ENCODE measurements at places on chromosomes 7 and 10. TPM values are rescaled to one million over a fixed set of nuclear protein-coding genes. Genes with fewer than 3 reads are reported as not detected.

DNA sequence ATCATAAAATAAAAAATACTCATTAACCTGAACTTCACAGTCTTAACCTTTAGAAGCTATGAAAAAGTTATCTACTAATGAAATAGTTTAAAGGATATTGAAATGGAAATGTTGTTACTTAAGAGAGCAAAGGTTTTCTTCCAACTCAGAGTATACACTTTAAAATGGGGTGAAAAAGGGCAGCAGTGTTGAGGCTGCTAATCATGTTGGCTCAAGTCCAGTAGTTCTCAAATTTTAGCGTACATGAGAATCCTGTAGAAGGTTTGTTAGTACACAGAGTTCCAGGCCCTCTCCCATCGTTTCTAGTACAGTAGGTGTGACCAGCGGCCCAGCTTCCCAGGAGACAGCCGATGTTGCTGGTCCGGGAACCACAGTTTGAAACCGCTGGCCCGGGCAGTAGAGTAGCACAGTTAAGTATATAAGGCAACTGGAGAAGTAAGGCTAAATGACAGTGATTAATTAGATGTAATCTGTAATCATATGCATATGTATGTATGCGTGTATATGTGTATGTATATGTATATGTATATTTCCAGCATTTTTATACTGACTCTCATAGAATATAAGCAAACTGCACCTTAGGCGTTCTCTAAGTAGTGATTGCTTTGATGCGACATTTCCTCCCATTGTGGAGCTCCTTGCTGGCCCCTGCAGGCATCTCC lies 147.2 kb upstream of the PRR15 start:
- no peak for DNase-seq

GRCh38 chr10:34109952-34110702 lies 705.0 kb downstream of the PARD3 start:
- DNase-seq = peak; percentile 68

The ARHGEF35 gene
- total RNA-seq = 0.13 TPM

DNA sequence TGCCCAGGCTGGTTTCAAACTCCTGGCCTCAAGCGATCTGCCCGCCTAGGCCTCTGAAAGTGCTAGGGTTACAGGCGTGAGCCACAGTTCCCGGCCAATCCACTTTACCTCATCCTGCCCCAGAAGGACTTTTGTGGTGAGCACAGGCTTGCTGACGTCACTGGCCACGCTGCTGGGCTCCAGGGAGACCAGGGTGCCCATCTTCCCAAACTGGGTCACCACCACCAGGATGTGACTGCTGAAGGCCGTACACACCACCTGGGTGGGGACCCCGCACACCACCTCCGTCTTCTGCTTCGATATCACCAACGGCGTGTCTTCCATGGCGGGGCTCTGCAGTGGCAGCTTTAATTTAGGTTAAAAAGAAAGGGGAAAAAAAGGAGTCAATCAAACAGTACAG lies 816 bp downstream of the PSMG3 start:
- peak; percentile 72 for DNase-seq

- peak; percentile 77 for DNase-seq
Observed at GRCh38 chr7:93949423-93949822, 27.9 kb downstream of the GNG11 start.

DNA sequence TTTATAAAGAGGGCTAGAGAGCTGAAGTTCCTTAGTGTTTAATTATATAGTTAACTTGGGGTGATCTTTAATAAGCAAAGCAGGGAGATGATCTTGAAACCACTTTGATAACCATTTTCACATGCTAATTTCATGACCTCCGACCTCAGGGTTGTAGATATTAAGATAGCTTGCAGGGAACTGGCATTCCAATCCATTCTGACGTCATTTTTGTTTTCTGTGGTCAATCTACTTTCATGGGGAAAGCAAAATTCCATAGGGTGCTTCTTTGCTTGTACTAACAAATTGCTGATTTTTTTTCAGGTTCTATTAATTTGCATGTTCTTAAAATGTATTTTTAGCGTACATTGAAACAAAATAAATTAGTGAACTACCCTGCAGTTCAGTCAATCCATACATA lies 139.3 kb downstream of the CDCA7L start:
- DNase-seq = no peak

The RAB11FIP2 gene
- total RNA-seq = 13.2 TPM

- no peak for DNase-seq
Observed at GRCh38 chr10:34906067-34906965, 91.2 kb upstream of the PARD3 start.

The PDIA4 gene
- 304 TPM for total RNA-seq

DNA sequence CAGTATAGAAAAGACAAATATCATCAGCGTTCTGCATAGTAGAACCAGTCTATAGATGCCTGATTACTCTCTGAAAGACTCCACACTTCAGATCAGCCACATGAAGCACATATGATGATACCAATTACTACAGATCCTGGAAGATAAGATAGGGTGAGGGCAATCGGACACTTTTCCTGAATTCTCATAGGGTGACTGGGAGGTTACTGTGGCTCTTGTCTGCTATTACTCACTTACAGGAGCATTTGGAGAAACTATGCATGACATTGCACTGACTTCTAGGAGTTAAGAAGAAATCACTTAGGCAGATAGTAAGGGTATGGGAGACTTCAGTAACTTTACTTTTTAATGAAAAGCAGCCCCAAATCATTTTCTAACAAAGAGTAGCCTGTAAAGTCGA lies 1140.9 kb downstream of the XPNPEP1 start:
- DNase-seq = no peak

The OR2A7 gene
- not detected for total RNA-seq

The NRCAM gene
- 6.0 TPM for total RNA-seq

DNA sequence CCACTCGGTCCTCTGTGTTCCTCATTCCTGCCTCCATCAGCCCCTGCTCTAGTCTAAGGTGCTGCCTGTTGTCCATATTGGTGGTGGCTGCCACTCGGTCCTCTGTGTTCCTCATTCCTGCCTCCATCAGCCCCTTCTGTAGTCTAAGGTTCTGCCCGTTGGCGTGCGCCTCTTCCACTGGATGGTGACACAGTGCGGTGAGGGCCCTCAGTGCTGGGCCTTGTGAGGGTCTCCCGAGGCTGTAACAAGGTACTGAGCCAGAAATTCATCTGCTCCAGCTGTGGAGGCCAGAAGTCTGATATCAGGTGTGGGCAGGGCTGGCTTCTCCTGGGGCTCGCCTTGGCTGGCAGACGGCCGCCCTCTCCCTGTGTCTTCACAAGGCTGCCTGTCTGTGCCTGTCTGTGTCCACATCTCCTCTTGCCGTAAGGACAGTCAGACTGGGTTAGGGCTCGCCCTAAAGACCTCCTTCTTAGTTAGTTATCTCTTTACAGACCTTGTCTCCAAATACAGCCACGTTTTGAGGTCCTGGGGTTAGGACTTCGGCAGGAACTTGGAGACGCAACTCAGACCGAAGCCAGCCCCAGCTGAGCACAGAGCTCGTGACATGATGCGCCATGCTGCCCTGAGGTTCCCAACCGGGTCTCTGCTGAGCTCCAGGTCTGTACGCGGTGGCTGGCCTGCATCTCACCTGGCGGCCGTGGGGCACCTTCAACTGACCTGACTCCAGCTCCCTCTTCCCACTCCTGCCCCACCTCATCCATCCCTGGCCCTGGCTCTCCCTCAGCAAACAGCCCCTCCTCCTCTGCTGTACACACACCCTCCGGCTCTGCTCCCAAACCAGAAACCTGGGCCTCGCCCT lies 181.4 kb upstream of the SHH start:
- DNase-seq = no peak

DNA sequence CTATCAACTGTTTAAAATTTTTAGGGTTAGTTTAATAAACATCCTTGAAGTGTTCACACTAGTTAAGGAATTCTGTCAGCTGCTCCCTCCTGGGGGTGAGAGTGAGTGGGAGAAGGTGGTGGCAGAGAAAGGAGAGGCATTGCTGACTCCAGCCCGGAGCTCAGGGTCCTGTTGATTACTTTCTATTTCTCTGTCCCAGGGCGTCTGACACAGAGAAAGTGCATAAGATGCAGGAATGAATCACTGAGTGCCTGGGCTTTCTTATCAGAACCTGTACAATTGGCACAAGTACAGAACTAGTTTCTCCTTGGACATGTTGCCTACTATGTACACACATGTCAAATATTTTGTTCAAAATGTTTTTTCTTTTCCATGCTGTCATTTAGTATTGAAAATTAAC lies 410.8 kb upstream of the COBL start:
- DNase-seq = no peak

GRCh38 chr10:71409516-71410104 lies 12.9 kb downstream of the CDH23 start:
- DNase-seq = no peak

DNA sequence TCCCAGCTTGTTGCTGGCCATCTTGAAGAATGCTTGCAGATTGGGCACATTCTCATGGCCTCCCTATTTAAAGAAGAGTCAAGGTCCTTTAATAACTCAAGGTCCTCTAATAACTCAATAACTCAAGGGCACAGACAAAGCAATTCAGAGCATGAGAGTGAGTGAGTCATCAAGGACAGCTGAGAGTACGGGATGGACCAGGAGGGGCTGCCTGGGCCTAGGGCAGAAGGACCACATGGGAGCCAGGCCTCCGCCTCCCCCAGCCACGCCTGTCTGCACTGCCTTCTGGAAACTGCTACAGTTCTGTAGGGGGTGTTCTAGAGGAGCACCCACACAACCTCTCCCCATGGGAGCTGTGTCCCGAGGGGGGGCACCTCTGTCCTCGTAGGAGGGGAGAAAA lies 48.9 kb downstream of the ZNF503 start:
- peak; percentile 79 for DNase-seq

GRCh38 chr10:31664803-31665202 lies 263.8 kb downstream of the ARHGAP12 start:
- DNase-seq = peak; percentile 44

The TDRD1 gene
- total RNA-seq = 0.06 TPM

The GPC2 gene
- 9.6 TPM for total RNA-seq

GRCh38 chr7:93307943-93308342 lies 75.8 kb downstream of the VPS50 start:
- no peak for DNase-seq

- DNase-seq = no peak
Observed at GRCh38 chr10:91804126-91804510, 5.9 kb downstream of the TNKS2 start.

The HYAL4 gene
- total RNA-seq = not detected

The CARD11 gene
- not detected for total RNA-seq

DNA sequence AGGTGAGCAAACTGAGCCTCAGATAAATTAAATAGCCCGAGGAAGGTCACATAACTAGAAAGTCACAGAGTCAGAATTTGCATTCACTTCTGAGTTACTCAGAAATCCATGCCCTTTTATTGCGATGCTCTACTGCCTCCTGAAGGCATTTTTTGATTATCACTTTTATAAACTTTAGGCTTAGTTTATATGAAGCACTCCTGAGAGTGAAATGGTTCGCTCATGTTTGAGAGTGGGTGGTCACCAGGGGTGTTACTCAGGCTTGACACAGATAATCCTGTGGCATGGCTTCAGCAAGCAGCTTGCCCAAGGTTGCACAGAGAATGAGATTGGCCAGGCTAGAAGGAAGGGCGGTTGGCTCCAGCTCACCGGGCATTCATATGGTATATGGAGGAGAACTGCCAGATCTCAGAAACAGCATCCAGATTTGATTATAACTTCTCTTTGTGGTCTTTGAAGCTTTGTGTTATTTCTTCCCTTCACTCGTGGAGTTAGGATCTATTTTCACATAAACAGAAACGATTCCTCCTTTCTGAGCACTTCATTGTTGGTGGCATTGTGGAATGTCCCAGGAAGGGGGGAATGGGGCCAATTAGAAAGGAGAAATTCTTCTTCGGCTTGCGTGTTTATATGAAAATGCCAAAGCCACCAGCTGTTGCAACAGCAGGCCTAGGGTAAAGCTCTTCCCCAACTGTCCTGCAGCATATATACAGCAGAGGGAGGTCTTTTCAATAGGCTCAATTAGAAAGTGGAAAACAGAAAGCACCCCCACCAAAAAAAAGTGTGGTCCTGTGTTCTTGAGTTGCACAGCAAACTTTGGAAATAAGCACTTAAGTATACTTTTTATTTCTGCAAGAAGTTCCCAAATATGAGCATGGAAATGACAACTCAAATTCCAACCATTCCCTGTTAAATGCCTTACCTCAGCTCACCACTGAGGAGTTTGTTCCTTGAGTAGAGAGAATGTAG lies 628.8 kb downstream of the SUGCT start:
- peak; percentile 92 for DNase-seq

GRCh38 chr7:22443370-22444180 lies 56.4 kb downstream of the STEAP1B start:
- peak; percentile 26 for DNase-seq

The PCLO gene
- 0.57 TPM for total RNA-seq

- no peak for DNase-seq
Observed at GRCh38 chr7:141013345-141013715, 1.4 kb downstream of the MRPS33 start.

DNA sequence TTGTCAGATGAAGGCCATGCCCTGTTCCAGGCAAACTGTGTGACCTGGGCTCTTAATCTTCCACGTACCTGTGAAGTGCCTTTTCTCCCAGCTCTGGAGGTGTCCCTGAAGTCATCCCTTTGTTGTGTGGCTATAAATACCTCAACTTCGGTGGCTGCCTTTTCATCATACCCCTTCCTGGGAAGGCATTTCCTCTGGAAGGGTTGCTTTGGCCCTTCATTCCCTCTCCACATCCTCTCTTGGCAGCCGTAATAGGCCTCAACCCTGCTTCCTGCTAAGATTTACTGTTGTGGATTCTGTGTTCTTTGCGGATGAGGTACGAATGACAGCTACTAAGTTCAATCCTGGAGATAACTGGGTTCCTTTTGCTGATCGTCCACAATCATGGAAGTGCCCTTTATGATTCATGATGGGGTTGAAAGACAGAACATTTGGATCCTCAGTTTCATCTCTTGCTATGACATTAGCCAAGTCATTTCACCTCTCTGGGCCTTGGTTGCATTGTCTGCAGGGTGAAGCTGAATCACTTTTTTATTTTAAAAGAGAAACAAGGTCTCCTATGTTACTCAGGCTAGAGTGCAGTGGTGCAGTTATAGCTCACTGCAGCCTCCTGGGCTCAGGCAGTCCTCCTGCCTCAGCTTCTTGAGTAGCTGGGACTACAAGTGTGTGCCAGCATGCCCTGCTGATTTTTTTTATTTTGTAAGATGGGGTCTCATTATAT lies 23.6 kb downstream of the FKBP6 start:
- DNase-seq = no peak

DNA sequence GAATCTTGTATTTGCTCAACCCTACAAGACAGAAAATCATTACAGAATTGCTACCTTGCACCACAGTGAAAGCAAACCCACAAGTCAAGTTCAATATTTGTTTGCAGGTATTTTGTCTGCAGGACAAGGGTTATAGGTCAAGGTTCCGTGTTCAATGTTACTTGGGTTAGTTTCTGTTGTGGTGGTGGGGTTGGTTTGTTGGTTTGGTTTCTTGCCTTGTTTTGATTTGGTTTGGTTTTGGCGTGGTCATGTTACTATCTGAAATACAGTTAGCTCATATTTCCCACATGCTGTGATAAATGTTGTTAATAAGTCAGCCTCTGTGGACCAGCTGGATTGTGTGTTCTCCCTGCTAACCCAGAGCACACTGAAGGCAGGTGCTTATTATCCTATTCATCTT lies 75.6 kb upstream of the INSIG1 start:
- DNase-seq = peak; percentile 57

GRCh38 chr7:104973909-104974415 lies 40.0 kb upstream of the KMT2E start:
- peak; percentile 95 for DNase-seq
